NCI-H1092 treated with DMSO at 0.1 percent for 48 hours (cell line): ENCODE measurements at places on chromosomes 6 and 20.

DNA sequence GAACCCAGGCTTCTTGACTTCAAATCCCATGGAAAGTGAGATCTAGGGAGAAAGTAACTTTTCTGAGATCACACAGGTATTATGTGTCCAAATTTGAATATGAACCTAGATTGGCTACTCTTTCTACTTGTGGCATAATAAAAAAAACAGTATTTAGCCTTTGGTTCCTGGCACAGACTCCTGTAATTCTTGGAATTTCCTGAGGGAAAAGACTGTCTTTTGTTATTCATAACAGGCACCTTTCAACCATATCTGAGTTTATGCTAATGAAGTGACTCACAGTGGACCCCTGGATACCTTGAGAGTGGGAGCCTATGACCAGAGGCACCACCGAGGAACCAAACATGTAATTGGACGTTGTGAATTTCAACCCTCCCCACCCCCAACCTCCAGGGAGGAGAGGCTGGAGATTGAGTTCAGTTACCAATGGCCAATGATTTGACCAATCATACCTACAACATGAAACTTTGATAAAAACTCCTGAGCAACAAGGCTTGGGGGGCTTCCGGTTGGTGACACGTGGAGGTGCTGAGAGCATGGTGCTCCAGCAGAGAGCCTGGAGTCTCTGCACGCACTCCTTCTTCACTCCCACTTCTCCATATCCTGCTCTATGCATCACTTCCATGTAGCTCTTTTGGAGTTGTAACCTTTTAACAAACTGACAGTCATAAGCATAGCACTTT lies 48.8 kb downstream of the LAMA4 start:
- DNase-seq, result no peak

- DNase-seq, result no peak
Observed at GRCh38 chr6:123527406-123527805, 109.3 kb downstream of the TRDN start.

DNA sequence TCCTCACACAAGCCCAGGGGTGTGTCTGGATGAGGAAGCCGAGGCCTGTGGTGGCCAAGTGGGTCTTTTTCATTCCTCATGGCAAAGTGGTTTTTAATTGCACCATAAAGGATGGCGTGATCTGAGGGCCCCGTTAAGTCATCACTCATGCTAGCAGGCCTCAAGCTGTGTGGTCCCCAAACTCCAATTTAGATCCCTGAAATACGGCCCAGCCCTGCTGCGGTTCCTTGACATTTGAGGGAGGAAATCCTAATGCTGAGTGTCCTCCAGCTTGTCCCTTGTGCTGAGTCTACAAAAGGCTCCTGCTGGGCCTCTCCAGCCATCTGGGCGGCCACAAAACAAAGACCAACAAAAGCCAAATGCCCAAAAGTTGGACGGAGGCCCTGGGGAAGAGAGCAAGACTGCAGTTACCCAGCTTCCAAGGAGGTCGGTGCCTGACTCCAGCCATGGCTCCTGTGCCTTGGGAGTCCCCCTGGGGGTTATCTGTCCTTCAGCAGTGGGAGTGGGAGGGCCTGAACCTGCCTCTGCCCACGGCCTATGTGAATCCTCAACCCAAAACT lies 162.3 kb upstream of the PDE10A start:
- no peak for DNase-seq

DNA sequence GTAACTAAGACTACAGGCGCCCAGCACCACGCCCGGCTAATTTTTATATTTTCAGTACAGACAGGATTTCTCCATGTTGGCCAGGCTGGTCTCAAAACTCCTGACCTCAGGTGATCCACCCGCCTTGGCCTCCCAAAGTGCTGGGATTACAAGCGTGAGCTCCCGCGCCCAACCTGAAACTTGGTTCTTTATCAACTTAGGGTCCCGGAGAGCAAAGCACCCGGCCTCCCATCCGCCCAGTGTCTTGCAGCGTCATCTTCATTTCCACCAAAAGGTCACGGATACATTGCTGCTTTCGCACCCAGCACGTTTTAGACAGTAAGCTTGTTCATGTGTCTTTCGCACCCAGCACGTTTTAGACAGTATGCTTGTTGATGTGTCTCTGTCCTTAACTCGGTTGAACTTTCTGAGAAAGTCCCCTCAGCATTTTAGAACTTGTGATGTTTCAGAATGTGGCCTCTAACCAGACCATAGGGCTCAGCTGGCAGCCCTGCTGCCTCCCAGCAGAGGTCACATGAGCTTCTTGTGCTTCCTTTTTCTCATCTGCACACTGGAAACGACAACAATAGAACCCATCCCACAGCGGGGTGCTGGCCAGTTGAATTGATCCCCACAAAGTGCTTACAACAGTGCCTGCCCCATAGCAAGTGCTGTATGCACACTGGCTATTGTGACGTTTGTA lies 48.8 kb downstream of the PRR18 start:
- no peak for DNase-seq

GRCh38 chr6:23245572-23245971 lies 676.2 kb downstream of the HDGFL1 start:
- no peak for DNase-seq

DNA sequence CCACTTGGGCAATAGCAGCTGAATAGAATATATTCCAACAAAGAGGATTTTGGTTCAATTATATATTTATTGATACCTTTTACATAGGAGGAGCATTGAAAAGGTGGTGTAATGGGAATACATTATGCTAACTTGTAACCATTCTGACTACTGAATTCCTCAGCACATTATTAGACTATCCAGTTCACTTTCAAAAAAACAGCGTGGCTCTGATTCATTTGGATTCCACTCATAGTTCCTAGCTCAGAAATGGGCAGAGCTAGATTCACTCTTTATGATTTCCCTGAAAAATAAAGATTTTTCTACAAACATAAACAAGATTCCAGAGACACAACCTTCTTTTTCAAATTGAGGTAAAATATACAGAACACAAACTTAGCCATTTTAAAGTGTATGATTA lies 9.2 kb upstream of the TRERF1 start:
- no peak for DNase-seq

DNA sequence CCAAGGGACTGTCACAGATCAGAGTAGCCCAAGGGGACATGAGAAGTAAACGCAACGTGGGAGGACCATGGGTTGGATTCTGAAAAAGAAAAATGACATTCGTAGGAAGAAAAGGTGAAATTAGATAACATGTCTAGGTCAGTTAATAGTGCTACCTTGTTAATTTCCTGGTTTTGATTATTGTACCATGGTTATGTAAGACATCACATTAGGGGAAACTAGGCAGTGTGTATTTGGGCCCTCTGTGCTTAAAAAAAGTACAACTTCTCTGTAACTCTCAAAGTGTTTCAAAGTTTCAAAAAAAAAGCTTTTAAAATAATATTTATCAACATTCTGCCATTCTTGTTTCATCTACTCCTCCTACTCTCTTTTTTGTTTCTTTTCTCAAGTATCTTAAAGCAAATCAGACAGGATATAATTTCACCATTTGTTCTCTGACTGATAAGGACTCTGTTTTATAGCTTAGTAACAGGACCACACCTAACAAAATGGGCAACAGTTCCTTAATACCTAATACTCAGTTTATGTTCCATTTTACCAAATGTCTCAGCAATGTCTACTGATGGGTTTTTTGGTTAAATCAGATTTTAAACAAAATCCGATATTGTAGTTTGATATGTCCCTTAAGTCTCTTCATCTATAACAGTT lies 97.1 kb upstream of the PLCB4 start:
- DNase-seq, result no peak
